Parietal lobe (tissue), 2 donors: ENCODE measurements at places on chromosomes 13 and 19. TPM values are rescaled to one million over a fixed set of nuclear protein-coding genes. Genes with fewer than 3 reads are reported as not detected.

The SYCN gene
- not detected for total RNA-seq

The ZNF738 gene
- 51.3 TPM for total RNA-seq

The SHISA2 gene
- total RNA-seq, result 30.7 TPM

The ZNF579 gene
- total RNA-seq, result 2.8 TPM

The HIPK4 gene
- total RNA-seq, result 0.31 TPM

The PRODH2 gene
- not detected for total RNA-seq

The GRWD1 gene
- total RNA-seq, result 8.1 TPM

The SULT2A1 gene
- not detected for total RNA-seq

The ANGPTL8 gene
- total RNA-seq, result not detected

The ZNF460 gene
- 290 TPM for total RNA-seq

The MAST3 gene
- total RNA-seq, result 6.9 TPM

The DENND1C gene
- not detected for total RNA-seq

The SH2D3A gene
- 0.31 TPM for total RNA-seq
